NCI-H524 treated with DMSO at 0.1 percent for 48 hours (cell line): ENCODE measurements at places on chromosomes 13 and 19.

DNA sequence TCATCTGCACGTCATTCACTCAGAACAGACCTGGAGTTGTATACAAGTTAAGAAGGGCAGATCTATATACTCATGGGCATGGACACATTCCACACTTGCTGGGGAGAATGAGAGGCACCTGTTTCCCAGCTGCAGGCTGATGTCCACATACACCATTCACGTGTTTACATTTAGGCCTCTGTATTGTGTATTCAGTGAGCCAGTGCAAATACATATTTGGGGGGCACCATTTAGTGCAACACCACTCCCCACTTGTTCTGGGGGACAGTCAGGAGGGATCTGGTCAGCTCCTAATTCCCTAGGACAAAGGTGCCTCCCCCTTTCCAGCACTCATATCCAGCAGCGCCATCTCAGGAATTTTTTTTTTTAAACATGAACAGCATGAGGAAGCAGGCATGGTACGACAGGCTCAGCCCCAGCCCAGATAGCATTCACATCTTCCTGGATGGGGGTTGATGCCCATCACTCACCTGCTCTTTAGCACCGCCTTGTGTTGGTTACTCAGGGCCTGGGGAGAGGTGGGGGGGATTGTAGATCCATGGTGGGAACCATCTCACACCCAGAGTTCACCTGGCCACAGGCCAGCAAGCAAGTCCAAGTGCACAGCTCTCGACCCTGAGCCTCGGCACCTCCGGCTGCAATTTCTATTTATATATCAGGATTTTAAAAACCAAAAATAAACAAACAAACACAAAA is 56.9 kb upstream of the ZNF254 start:
- DNase-seq = no peak

DNA sequence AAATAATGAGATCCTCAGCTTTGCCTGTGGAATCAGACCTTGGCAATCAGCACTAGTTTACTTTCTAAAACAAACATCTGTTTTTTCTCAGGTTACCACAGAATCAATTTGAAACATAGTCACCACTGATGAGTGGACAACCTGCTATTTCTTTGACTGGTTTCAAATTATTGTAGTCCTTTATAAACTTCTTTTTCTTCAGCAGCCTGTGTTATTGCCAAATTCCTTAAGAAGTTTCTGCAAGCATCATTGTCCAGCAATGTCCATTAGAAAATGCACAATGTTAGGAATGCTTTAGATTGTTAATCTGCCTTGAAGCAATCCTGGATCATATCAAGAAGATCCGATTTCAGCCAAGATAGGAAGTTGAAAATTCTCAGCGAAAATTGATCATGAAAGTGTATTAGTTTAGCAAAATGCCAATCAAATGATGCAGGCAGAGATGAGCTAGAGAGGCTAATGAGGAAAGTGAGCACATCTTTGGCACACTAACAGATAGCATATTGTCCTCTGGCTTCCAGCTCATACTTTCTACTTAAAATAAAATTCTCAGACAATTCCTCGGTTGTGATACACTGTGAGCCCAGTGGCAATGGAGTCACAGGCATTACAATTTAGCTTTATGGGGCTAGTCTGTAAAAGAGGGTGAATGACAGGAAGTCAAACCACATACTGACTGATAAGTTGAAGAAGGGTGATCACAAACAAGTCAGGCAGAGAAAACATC is 270.6 kb downstream of the SLITRK6 start:
- no peak for DNase-seq

DNA sequence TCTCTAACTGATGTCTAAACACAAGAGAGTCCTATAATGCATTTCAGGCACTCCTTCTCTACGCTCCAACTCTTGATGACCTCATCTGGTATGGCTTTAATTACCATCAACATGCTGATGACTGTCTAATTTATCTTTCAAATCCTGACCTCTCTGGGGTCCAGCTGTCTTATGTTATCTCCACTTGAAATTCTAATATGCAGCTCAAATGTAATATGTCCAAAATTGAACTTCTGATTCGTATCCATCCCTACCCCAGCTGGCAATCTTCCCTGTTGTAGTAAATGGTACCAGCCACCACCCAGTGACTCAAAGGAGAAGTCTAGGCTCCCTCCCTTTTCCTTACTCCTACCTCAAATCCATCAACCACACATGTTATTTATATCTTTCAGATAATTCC is 288.0 kb upstream of the SLC10A2 start:
- DNase-seq = no peak

- no peak for DNase-seq
Observed at GRCh38 chr19:39356647-39357046, 14.4 kb downstream of the SAMD4B start.

DNA sequence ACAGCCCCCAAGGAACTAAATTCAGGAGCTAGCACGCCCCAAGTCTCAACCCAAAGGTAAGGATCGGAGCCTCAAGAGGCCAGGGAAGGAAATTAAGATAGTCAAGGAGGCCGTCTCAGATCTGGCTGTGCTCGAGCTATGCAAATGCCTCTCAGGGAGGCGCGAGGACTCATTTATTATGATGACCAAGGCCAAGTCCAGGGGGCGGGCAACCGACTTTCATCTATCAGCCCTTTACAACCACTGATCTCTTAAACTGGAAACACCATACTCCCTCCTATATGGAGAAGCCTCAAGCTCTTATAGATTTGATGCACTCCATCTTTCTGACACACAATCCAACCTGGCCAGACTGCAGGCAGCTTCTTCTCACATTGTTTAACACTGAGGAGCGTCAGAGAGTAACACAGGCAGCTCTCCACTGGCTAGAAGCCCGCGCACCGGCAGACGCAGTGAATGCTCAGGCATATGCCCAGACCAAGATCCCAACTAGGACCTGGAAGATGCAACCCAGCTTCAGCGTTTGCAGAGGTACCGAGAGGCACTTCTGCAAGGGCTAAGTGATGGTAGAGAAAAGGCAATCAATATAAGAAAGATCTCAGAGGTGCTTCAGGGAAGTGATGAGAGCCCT is 9.6 kb upstream of the SLC15A1 start:
- no peak for DNase-seq

GRCh38 chr13:27083183-27083582 is 88.4 kb downstream of the USP12 start:
- no peak for DNase-seq

- DNase-seq = no peak
Observed at GRCh38 chr13:42298392-42298791, 26.4 kb downstream of the AKAP11 start.

GRCh38 chr13:75530549-75530961 is 7.1 kb downstream of the COMMD6 start:
- DNase-seq = no peak
